ENCODE measurements at places on chromosomes 7 and 10.

DNA sequence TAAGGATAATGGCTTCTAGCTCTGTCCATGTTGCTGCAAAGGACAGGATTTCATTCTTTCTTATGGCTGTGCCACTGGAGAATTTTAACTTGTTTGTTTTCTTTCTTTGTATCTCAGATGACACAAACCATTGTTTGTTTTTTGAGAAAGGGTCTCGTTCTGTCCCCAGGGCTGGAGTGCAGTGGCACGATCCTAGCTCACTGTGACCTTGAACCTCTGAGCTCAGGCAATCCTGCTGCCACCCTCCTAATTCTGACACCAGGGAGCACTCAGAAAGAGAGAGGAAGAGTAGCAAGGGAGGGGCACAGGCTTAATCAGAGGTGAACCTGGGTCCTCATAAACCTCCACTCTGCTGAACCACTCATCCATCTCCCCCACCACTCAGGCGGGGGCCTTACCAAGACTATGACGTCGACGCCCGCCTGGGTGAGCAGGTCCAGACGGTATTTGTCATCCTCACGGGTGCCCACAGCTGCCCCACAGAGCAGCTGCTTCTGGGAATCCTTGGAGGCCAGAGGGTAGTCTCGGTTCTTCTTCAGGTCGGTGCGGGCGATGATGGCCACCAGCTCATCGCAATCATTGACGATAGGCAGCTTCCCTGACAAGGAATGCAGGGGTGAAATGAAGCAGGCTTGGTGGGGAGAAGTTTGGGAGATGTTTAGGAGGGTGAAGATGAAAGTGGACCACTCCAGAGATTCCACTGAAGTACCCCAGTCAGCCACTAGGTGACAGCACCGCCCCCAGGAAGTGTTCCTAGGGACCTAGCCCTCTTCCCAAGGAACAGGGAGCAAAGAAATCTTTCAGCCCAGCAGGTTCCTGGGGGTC is 11.6 kb downstream of the IMPDH1 start:
- DNase-seq = no peak

GRCh38 chr10:21757185-21757901 is 223.3 kb downstream of the MLLT10 start:
- DNase-seq = no peak

- peak; percentile 40 for DNase-seq
These were observed 67.0 kb upstream of the PRLHR start for GRCh38 chr10:118662228-118663035.

DNA sequence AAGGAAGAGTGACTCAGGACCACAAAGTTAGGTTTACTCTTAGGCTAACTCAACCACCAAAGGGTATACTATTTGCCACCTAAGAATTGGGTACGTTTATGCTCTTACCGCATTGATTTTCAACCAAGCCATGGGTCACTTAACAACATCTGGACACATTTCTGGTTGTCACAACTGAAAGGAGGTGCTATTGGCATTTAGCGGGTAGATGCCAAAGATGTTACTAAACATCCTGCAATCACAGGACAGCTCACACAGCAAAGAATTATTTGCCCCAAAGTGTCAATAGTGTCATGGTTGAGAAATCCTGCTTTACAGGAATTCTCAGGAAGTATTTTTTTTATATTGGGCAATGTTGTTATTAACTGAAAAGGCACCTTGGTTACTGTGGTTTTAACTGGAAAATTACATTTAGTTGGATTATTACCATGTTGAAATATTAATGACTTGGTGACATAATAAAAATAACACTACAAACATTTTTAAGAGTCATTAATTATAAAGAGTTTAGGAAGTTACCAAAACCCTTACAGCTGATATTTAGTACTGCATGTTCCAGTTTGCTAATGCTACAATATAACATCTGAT is 185.0 kb upstream of the TMEM196 start:
- DNase-seq = no peak

DNA sequence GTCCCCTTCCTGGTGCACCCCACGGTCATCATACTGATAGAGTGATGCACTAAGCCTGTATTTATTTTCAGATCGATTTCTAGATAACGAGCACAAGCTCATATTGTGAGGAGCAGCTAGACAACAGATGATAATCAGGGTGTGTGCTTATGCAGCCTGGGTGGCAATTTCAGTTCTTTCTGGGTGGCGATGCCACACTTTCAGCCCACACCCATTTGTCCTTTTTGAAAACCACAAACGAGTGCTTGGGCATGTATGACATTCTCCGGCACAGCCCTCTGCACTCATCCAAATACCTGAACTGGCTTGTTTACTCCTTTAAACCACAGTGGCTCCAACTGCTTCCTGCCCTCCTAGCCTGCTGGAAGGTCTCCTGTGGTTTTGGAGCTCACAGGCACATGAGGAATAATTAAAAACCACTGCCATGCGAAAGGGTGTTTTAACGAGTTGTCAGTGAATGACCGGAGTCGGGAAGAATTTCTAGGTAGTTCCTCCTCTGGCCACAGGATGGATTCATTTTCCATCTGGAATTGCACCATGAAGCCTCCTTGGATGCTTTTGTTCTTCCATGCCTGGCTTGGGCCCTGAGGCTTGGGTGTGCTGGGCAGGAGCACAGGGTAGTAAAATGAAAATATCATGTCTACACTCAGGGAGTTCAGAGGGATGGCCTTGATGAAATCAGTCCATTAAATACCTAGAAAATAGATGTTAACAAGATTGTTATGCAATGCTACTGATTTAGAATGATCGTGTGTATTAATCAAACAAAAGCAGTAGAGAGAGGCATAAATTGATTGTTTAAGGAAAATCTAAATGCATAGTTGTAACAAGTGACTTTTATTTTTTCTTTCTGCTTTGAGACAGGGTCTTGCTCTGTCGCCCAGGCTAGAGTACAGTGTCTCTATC is 52.4 kb upstream of the ITGB1 start:
- DNase-seq = no peak

- no peak for DNase-seq
These were observed 286.4 kb downstream of the WDR11 start for GRCh38 chr10:121137533-121137932.

GRCh38 chr10:78656417-78657162 is 412.2 kb upstream of the ZMIZ1 start:
- DNase-seq = no peak

GRCh38 chr10:128125416-128125943 is 743 bp downstream of the MKI67 start:
- no peak for DNase-seq

- DNase-seq = no peak
These were observed 92.1 kb downstream of the PPP1R3C start for GRCh38 chr10:91540733-91541132.

DNA sequence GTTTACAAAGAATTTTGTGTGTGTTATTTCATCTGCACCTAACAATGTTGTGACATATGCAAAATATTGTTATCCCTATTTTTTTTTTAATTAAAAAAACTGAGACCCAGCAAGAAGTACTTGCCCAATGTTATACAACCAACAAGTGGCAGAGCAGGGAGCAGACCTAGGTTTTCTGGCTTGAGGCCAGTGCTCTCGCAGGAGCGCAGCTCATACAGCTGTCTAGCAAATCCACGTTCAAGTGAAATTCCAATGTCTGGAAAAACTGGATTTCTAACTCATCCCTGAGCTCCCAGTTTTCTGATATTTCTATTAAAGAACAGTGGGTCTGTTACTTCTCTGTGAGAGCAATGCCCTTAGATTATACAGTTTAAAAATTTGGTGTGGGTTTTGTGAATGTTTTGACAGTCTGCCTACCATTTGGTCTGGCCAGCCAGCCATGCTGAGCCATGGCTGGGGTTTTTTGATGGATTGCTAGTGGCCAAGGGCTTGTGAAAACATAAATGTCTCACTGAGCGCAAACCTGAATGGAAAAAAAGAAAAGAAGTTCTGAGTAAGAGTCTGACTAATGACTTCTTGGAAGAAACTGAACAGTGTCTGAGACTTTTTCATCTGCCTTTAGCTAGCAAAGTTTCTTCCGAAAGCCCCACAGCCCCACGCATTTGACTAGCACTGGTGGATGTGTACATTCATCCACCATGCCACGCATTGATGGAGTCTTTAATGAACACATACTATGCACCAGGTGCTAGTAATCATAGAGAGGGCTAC is 15.4 kb upstream of the PRF1 start:
- no peak for DNase-seq

DNA sequence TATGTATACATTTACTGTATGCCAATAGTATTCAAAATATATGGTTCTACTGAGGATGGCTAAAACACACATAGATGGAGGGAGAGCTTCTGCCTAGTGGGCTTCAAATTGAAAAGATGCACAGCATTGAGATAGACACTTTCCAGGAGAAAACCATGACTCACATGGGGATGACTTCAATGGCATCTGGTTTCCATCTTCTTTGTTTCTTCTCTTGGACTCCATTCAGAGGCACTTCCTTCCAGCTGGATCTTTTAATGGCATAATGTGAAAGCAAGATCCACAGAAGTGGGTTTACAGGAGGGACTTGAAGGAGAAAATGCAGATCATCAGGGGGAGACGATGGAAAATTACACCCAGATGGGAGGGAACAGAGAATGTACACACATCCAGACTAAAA is 84.9 kb downstream of the ZNF365 start:
- DNase-seq = no peak

DNA sequence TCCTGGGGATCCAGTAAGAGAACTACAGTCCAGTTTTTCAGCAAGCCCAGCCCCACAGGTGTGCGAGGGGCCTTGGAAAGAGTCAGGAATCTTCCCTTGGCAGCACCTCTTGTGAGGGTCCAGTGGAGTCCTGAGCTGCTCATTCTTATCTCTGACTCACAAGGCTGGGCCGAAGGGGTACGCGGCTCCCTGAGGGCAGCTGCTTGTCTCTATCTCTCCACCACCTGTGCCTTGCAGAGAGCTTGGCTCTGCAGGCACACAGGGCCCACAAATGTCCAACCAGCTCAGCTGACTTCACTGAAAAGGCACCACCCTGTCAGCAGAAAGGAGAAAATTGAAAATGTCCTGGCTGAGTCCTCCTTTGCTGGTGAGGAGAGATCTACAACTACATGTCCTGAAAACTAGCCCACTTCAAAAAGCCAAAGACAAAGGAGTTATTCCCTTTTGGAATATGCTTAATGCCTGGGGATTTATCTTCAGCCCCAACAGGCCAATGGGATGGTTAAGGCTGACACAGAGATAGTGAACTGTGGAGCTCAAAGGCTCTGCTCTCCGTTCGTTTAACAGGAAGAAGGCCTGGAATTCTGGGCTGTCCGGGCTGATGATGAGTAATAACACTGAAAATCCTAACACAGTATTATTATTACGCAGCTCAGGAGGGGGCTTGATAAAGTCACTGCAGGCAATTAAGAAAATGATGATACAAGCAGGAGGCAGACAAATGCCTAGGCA is 23.4 kb downstream of the UROS start:
- no peak for DNase-seq

DNA sequence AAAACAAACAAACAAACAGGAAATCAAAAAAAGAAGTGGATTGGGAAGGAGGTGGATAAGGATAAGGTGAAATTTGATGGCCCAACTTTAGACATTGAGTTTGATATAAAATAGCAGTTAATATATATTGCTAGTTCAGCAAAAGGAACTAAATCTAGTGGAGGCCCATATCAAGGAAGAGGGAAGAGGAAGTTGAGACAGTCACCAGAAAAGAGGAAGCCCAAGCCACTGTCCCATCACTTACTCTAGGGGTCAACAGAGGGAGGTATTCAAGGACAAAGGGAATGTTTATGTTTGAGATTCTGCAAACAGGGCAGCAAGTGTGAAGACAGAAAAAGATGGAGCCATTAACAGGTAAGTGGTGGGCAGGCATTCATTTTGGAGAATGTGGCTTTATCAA is 3.7 kb downstream of the LAMTOR4 start:
- DNase-seq = no peak

DNA sequence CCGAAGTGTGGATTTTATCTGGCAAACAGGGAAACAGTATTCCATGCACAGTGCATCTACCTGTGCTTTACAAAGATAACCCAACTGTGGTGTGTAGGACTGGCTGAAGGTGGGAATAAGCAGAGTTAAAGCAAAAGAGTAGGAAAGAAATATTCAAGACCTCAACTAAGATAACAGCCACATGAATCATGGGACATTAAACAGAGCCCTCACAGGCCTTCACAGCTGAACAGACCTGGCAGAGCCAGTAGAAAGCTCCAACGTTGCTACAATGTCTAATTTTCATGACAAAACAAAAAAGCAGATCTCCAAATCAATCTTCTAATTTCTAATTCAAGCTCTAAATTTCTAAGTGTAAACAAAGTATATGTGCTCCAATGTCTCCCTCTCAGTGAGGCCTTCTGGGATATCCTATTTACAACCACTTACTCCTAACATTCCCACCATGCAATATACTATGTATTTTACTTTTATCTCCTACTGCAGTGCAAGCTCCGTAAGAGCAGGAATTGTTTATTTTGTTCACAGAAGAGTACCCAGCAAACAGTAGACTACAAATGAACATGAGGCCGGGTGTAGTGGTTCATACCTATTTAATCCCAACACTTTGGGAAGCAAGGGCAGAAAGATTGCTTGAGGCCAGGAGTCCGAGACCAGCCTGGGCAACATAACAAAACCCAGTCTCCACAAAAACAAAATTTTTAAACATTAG is 63.5 kb downstream of the UBE2H start:
- DNase-seq = no peak

DNA sequence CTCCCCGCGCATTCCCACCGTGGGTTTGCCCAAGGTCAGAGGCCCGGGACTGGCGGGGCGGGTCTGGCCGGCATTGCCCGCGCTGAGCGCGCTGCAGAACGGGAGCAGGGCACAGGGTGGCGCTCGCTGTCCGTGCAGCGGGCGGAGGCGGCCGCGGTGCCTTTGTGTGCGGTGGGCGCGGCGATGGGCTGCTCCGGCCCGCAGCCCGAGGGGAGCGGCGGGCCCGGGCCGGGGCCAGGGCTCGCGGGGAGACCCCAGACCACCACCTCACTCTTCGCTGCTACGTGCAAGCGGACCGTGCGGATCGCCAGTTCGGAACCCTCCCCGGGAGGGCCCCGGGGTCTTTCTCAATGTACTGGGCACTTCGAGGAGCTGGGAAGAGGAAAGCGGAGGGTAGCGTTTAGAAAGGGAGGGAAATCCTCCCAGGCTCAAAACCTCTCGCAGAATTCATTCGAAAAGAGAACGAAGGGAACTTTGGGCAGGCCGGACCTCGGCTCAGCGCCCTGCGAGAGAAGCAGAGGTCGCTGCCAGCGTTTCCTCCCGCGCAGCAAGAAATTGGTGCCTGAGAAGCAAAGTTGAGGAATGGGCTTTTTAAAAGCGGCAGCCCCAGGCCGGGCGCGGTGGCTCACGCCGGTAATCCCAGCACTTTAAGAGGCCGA is 8.5 kb downstream of the SP8 start:
- peak; percentile 8 for DNase-seq

DNA sequence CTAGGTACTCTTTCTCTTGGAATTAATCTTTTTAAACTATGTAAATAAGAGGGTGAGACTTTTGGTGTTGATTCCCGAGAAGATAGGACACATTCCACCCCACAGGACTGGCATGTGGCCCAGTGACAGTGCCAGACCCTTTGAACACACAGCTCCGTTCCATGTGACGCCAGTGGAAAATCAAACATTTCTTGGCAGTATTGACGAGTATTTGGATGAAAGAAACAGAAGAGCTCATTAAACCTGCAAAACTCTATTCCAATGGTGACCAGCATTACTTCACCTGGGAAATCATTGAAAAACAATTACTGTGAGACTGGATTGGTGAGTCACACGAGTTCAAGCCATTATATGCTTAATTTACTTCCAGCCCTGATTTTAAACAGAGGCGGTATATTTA is 25.8 kb downstream of the AKR1E2 start:
- no peak for DNase-seq

- no peak for DNase-seq
These were observed 10.9 kb upstream of the PFKP start for GRCh38 chr10:3056280-3057037.
